ENCODE measurements at places on chromosomes 1 and 21.

- DNase-seq, result no peak
Observed at GRCh38 chr1:16175610-16176553, 20.0 kb upstream of the EPHA2 start.

GRCh38 chr1:87236585-87236984 is 92.1 kb upstream of the LMO4 start:
- DNase-seq, result no peak

DNA sequence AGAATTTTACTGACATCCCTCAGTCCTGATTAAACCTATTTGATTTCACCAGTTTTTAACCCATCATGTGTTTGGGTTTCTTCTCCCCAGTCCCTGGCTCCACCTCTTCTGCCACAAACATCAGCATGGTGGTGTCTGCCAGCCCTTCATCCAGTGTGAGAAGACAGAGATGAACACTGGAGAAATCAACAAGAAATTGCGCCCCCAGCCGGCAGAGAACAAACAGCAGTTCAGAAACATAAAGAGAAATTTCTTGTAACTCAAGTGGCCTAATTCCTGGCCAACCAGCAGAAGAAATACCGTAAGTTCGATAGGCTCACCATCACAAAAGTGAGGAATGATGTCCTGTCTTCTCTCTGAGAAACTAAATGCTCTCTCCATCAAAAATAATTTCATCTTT is 18.3 kb downstream of the S100A11 start:
- DNase-seq, result no peak

DNA sequence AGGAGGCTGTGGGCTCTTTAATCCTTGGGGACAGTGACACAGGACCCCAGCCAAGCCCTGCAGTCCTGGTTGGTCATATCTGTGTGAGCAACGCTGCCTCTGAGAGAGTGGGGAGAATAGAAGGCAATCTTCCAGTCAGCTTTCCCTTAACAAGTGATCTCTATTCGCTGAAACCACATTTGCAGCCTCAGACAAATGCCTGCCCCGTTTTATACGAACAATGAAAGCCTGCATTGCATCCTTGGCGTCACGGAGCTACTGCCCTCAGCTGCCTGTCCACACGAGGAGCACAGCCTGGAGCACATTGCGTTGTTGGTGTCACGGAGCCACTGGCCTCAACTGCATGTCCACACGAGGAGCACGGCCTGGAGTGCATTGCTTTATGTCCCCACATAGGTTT is 150.2 kb upstream of the ARHGEF16 start:
- DNase-seq, result no peak

DNA sequence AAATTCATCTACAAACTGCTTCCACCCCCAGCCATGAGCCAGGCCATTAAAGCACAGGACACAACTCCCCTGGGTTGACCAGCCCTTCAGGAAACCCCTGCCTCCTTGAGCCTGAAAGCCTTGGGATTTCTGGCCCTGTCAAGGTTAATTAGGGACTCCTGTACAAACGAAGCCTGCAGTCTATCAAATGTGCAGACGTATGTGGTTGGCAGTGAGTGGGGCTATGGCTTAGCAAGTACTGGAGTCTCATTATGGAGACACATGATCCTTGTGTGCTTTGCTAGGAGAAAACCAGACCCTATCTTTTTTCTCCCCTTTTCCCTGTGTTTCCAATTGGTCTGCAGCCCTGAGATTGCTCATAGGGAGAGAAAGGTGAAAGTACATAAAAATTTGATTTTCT is 588.3 kb upstream of the USP24 start:
- no peak for DNase-seq

- DNase-seq, result no peak
Observed at GRCh38 chr1:12596007-12596821, 21.8 kb downstream of the DHRS3 start.

- no peak for DNase-seq
Observed at GRCh38 chr1:242140836-242141235, 141.9 kb upstream of the MAP1LC3C start.

DNA sequence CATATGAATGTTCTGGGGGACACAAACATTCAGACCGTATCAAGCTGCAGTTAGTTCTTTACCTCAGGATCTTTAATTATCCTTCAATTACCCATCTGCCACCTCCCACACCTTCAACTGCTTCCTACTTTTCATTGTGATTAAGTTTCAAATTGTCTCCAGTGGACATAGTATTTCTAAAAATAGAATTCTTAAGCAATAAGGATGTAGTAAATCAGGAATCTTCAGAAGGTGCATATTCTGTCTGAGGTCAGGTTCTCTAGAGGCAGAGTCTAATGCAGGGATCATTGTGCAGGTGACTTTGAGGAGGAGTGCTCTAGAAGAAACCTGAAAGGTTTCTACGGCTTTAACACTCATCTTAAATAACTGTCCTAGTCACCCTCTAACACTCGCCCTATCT is 102.6 kb upstream of the PPP2R5A start:
- no peak for DNase-seq

- no peak for DNase-seq
Observed at GRCh38 chr1:233140974-233141373, 154.6 kb downstream of the PCNX2 start.

DNA sequence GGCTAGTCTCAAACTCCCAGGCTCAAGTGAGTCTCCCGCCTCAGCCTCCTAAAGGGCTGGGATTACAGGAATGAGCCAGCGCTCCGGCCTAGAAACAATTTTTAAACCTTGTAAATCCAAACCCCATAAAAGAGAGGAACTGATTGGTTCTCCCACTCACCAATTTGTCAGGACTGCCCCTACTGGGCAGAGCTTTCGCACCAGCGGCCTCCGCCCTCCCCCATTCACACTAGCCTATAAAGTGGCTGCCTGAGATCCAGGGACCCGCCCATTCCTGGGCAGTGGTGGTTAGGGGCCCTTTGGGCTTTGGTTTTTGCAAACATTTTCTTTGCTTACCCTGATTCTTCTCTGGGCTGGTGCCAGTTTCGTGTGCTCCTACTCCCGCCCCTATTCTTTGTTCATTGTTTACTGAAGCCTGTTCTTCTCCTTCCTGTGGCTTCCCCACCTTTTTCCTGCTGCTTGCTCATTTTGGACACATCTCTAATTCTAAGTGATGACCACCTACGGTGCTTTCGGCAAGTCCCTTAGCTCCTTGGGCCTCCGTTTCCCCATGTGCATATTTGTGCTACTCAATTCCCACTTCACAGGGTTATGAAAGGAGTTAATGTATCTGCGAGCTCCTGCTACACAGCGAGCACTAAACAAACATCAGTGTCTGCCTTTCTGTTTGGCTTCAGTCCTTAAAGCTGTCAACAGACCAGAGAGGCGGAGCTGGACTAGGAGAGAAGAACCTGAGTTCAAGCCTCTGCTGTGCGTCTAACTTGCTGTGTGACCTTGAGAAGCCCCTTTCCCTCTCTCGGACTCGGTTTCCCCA is 39.8 kb upstream of the CLIC4 start:
- no peak for DNase-seq

- DNase-seq, result no peak
Observed at GRCh38 chr1:205407970-205408369, 13.9 kb downstream of the LEMD1 start.

GRCh38 chr21:45850181-45850580 is 131.4 kb upstream of the COL6A1 start:
- no peak for DNase-seq

GRCh38 chr21:35737449-35737848 is 322.9 kb downstream of the SETD4 start:
- no peak for DNase-seq

DNA sequence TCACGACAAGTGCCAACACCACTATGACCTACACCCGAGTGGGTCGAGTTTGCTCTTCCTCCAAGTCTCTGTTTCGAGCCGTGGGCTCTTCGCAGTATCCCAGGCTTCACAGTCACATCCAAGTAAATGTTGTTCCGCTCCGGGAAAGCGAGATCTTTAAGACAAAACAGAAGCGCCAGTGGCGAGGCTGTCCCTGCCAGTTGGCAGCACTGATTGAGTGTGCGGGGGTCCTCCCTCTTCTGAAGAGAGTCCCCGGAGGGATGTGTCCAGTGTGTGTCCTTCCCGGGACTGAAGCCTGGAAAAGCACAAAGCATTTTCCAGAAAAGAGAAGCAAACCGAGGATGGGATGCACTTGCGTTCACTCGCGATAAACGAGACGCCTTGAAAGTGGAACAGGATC is 158.9 kb downstream of the PRDM16 start:
- no peak for DNase-seq

- no peak for DNase-seq
Observed at GRCh38 chr1:109559995-109560394, 11.6 kb downstream of the GNAI3 start.

GRCh38 chr1:50132347-50132894 is 23.7 kb downstream of the ELAVL4 start:
- DNase-seq, result no peak

- no peak for DNase-seq
Observed at GRCh38 chr1:145827966-145828365, 4.0 kb downstream of the POLR3C start.

DNA sequence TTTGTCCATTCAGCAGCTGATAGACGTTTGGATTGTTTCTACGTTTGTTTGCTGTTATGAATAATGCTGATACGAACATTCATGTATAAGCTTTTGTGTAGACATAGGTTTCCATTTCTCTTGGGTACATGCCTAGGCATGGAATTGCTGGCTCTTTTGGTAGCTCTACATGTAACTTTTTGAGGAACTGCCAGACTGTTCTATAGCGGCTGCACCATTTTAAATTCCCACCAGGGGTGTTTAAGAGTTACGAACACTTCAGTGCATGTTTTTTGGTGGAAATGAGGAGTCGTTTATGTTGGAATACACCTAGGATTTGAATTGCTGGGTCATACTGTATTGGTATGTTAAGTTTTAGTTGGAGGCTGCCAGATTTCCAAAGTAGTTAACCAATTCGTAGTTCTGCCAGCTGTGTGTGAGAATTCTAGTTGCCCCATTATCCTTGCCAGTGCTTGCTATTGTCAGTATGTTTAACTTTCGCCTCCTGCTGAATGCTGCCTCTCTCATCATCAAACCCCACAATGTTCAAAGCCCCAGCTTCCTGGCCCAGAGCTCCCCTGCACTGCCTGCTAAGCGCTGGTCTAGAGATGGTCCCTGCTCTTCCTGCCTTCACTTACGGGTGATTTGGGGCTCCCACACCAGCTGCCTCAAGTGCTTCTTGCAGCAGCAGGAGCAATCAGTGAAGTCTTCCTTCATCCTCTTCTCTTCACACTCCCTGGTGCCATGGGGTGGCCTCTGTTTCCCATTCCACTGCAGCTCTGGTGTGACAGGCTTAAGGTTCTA is 81.0 kb downstream of the MAN1C1 start:
- DNase-seq, result no peak

DNA sequence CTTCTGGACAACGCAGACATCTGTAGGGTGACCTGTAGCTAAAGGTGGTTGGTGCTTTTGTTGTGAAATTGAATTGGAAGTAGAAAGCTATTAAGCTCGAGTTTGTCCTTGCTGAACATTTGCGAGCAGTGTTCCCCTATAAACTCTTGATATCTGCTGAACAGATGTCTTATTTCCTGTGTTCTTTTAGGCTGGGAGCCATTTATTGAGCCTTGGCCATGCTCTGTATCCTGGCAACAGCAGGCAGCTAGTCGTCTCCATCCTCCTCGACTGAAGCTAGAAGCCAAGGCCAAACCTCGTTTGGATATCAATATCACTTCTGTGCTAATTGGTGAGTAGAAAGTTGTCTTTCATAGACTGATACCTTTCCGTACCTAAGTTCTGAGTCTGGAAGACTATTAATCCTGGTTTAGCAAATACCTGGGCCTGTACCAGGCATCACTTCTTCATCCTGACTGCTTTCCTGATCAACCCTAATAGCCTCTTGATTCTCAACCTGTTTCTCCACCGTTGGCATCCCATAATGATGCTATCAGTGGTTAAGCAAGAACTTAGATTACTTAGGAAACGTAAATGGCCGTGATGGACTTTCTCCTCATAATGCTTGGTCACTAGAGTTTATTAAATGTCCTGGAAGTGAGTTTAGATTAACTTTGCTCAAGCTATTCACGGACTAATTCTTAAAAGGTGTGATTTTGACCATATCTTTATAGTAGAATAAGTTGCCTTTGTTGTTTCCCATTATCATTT is 103.4 kb downstream of the VPS13D start:
- no peak for DNase-seq

DNA sequence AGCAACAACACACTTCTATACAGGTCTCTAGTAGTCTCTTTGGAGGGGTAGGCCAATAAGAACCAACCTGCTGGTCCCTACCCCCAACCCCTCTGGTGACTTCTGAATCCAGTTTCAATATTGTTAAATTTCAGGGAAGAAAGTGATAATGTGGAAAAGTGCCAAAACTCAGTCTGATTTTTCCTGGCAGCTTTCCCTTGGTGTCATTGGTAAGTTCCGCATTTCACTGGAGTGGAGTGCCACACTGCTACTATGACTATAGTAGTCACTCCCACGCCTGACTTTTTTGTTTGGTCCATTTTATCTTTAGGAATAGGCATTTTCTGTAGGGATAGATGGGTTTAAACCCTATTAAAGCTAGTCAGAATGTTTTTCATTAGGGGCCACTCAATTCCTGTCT is 5.7 kb upstream of the ARID1A start:
- DNase-seq, result no peak

GRCh38 chr1:223720971-223721591 is 8.7 kb downstream of the CAPN2 start:
- no peak for DNase-seq

GRCh38 chr21:45178971-45179370 is 104.6 kb downstream of the ADARB1 start:
- DNase-seq, result no peak

GRCh38 chr1:180163041-180163440 is 8.4 kb downstream of the QSOX1 start:
- no peak for DNase-seq

- no peak for DNase-seq
Observed at GRCh38 chr1:114258633-114259032, 105.0 kb upstream of the SYT6 start.

DNA sequence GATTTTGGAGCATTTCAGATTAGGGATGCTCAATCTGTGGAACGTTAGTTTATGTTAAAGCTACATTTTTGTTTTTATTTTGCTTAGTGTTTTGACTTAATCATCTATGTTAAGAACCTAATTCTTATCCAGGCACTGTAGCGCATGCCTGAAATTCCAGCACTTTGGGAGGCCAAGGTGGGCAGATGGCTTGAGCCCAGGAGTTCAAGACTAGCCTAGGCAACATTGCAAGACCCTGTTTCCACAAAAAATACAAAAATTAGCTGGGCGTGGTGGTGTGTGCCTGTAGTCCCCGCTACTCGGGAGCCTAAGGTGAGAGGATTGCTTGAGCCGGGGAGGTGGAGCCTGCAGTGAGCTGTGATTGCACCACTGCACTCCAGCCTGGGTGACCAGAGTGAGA is 23.4 kb downstream of the FNBP1L start:
- no peak for DNase-seq

GRCh38 chr1:210653771-210654170 is 325.1 kb downstream of the HHAT start:
- DNase-seq, result no peak

- no peak for DNase-seq
Observed at GRCh38 chr1:110771245-110772022, 96.7 kb upstream of the KCNA3 start.

- DNase-seq, result no peak
Observed at GRCh38 chr1:2598329-2598931, 11.9 kb downstream of the PRXL2B start.

GRCh38 chr1:19401535-19401889 is 83.8 kb downstream of the CAPZB start:
- DNase-seq, result no peak

- no peak for DNase-seq
Observed at GRCh38 chr1:241219449-241219848, 137.6 kb downstream of the RGS7 start.
